Activated naive CD4-positive, alpha-beta T cell treated with anti-CD3 and anti-CD28 coated beads for 36 hours (primary cell): ENCODE measurements at places on chromosomes 2 and 18. TPM values are rescaled to one million over a fixed set of nuclear protein-coding genes. Genes with fewer than 3 reads are reported as not detected.

The C1QL2 gene
- total RNA-seq: not detected

The ONECUT2 gene
- not detected for total RNA-seq

The UBXN4 gene
- 105 TPM for total RNA-seq

The IL36A gene
- not detected for total RNA-seq

The LGALSL gene
- total RNA-seq: 1.5 TPM

The GPR75 gene
- 0.35 TPM for total RNA-seq

The ANO7 gene
- total RNA-seq: 0.57 TPM

The NABP1 gene
- 101 TPM for total RNA-seq

The CHRNG gene
- not detected for total RNA-seq

The PLCL1 gene
- 3.3 TPM for total RNA-seq

The REG1A gene
- not detected for total RNA-seq

The CHRND gene
- total RNA-seq: not detected

- no peak for DNase-seq
Measured at GRCh38 chr2:73104933-73105332, 7.8 kb downstream of the RAB11FIP5 start.

- peak; percentile 40 for DNase-seq
Measured at GRCh38 chr2:191638079-191638801, 39.7 kb upstream of the NABP1 start.

DNA sequence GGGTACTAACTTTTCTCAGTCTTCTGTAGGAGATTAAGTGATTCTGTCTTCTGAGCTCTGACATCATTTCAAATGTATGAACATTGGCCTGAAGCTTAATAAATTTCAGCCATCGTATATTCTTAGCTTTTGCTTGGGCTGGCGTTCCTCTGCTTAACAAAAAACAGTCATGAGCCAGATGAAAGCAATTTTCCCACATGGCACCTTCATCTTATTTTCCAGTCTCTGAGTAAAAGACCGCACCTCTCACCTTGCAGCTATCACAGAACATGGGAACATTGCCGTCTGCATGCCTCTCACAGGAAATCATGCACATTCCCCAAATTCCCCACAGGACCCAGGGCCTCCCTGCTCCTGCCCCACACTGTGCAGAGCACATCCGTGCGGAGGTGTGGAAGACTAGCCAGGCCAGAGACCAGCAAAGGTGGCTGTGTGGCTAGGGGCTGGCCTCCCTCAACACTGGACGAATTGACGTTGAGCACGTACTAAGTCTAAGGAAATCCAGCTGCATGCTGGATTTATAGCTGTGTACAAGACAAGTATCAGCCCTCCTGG, 531.8 kb upstream of the ID2 start:
- DNase-seq: no peak

DNA sequence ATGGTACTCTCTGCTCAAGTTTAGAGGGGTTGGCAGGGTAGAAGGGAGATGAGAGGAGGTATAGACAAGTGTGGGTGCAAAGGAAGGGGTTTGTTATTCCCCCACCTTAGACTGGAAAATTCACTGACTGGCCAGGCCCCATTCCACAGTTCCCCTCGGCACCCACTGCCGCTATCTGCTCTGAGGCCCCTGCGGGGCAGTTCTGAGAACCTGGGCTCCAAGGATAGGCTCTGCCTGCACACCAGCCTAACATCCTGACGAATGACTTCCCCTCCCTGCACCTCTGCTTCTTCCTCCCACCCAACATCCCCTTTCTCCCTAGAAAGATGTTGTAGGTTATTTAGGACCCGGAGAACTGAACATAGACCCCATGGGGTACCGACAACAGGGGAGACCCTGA, 303.9 kb upstream of the HDAC4 start:
- no peak for DNase-seq

GRCh38 chr2:163997466-163997865, 261.7 kb upstream of the FIGN start:
- DNase-seq: no peak

GRCh38 chr2:10269711-10270610, 32.7 kb upstream of the HPCAL1 start:
- DNase-seq: no peak

- no peak for DNase-seq
Measured at GRCh38 chr2:200782251-200782650, 29.5 kb upstream of the BZW1 start.

DNA sequence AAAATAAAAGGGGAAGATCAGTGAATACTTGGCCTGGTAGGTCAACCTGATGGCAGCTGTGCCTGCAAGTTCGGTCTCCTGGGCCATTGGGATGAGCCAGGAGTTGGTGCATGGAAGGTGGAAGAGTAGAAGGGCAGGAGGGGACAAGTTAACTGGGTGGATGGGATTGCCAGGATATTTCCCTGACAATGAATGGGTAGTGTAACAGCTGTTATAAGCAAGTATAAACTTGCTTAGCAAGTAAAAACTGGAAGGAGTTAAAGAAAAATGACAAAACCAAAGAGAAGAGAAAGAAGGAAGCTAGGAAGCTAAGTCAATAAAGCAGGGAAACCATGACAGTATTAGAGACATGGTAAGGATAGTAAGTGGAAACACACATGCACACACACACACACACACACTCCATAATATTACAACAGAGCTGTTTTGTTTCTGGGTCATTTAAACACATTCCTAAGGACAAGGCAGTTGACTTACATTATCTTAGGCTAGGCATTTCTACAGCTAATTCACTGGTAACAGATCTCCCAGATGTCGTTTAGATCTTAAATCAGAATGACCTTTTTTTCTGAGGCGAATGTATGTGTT, 29.7 kb downstream of the MEP1B start:
- DNase-seq: no peak

GRCh38 chr2:85413592-85414420, 3.6 kb upstream of the CAPG start:
- DNase-seq: peak; percentile 49

- DNase-seq: no peak
Measured at GRCh38 chr2:160336105-160336504, 136.0 kb upstream of the ITGB6 start.

DNA sequence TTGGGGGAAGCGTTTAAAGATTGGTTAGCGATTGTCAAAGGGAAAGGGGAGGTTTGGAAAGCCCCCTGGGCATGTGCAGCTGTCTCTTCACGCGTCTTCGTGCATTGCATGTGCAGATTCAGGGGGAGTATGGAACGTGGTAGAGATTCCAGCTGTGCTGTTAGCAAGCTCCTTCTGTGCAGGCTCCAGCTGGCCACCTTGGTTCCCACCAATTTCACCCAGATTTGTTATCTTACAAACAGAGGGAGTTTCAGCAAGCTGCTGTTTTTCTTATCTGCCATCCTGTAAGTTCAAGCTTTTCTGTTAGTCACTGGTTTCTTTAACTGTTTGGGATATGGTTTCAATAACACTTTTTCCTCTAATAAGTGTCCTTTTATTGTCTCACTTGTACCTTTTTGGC, 30.4 kb downstream of the FARP2 start:
- no peak for DNase-seq

DNA sequence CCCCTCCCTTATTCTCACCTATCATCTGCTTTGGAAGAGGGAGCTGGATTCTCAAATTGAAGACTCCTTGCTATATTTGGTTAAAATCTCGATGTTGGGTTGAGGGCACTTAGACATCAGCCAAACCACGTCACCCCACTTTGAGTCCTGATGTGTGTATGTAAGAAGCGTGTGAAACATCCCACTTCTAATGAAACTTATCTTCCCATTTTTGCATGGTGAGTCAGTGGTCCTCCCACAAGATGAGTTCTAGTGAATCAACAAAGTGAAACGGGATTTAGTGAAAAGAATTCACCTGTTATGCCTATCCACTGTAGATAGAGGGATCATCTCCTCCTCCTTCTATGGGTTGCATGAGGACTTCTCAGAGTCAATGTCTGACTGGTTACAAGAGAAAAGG, 51.4 kb upstream of the SPRED2 start:
- DNase-seq: no peak

DNA sequence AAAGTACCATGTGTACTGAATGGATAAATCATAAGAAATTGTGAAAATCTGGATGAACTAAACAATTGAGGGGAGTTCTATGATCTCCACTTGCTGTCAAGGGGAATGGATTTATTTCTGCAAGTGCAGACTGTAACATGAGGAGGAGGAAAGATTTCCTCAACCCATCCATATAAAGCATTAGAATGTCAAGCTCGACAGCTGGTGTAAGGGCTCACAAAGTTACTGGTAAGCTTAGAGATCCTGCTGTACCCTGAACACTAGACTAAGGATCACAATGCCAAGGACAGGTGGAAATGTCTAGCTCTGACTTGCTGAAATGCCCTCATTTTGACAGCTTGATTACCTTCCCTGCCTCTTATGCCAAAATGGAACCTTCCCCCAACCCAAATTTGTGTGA, 125.3 kb downstream of the TCF4 start:
- no peak for DNase-seq

DNA sequence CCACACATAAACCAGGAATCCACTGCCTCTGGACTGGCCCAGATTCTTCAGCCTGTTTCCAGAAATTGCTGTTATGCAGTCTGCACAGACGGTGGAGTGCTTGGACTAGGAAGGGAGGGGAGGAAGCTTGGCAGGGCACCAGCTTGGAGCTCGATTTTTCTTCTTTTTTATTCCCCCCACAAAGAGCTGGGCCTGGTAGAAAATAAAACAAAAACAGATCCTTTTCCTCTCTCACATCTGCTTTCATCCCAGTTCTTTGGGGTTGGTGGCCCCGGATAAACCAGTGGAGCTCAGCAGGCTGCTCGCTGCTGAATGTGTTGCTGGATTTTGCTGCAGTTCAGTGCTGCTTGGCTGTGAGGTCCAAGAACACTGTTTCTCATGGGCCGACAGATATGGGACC, 16.0 kb downstream of the LRRTM1 start:
- no peak for DNase-seq

- no peak for DNase-seq
Measured at GRCh38 chr2:231123362-231123898, 1.4 kb downstream of the HTR2B start.

DNA sequence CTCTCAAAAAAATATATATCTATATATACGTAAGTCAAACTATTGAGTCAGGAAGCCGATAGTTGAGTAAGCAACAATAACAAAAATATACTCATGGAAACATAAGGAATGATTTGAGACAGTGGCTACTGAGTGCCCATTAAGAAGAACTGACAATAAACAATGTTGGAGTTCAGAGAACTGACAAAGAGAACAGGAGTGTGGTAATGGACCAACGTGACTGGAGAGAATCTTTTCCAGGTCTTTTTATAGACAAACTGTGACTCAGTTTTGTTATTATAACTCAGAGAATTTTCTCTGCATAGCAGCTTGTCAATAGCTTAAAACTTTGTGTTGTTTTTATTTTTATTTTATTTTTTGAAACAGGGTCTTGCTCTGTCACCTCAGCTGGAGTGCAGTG, 4.6 kb upstream of the GALM start:
- DNase-seq: no peak
